NCI-H1436 treated with DMSO at 0.1 percent for 48 hours (cell line): ENCODE measurements at places on chromosomes 6 and 20.

DNA sequence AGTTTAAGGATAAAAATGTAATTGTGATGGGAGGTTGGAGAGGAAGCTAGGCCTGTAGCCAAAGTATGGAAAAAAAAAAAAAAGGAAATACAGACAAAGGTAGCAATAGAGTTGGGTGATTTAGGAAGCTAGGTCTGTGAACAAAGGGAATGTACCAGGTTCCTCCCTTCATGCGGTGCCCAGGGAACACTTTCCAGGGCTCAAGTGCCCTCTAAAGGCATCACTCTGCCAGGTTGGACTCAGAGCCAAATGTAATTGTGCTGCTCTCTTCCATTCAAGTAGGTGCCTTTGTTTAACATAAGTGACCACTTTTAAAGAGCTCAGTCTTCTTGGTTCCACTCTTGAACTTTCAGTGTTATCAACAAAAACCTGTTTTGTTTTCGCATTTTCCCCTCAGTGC is 159.7 kb upstream of the AHI1 start:
- DNase-seq, result peak; percentile 46

GRCh38 chr6:56403745-56404144 is 156.4 kb upstream of the COL21A1 start:
- DNase-seq, result no peak

GRCh38 chr6:157519255-157520116 is 138.5 kb downstream of the ZDHHC14 start:
- DNase-seq, result no peak

GRCh38 chr6:113447088-113447831 is 409.9 kb upstream of the MARCKS start:
- DNase-seq, result no peak

DNA sequence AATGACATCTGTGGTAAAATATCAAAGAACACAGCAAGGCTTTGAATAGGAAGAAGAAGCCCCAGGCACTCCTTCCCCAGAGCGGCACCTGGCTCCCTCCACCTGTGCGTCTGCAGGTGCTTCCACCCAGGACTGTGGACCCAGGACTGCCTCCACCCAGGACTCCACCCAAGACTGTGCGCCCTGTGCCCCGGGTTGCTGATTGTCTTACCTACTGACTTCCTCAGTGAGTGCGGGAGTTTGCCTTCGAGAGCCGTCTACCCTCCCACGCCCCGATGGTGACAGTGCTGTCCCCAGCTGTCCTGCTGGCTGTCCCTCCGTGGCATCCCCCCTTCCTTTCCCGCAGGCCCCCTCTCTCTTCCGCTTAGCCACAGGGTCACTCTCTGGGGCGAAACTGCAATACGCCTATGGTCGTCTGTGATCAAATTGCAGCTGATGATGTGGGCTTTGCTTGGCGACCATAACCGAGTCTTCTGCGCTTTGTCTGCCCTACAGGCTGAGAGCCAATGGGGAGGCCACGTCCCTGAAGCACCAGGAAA is 52.1 kb downstream of the IRF4 start:
- DNase-seq, result no peak

- DNase-seq, result no peak
These were observed 23.9 kb upstream of the CD164 start for GRCh38 chr6:109406196-109406595.

DNA sequence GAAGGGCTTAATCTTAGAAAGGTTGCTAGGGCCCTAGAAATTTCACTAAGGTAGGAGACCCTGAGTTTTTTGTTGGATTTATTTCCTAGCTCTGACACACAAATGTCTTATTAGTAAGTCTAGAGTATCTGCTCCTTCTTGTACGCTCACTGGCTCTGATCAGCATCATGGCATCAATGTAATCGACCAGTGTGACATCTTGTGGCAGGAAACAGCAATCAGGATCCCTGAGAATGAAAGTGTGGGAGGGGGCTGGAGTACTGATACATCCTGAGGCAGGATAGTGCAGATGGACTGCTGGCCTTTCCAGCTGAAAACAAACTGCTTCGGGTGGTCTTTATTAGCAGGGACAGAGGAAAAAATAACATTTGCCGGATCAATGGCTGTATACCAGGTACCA is 10.0 kb upstream of the CST7 start:
- no peak for DNase-seq

- DNase-seq, result no peak
These were observed 8.2 kb upstream of the KCNB1 start for GRCh38 chr20:49490689-49491088.

DNA sequence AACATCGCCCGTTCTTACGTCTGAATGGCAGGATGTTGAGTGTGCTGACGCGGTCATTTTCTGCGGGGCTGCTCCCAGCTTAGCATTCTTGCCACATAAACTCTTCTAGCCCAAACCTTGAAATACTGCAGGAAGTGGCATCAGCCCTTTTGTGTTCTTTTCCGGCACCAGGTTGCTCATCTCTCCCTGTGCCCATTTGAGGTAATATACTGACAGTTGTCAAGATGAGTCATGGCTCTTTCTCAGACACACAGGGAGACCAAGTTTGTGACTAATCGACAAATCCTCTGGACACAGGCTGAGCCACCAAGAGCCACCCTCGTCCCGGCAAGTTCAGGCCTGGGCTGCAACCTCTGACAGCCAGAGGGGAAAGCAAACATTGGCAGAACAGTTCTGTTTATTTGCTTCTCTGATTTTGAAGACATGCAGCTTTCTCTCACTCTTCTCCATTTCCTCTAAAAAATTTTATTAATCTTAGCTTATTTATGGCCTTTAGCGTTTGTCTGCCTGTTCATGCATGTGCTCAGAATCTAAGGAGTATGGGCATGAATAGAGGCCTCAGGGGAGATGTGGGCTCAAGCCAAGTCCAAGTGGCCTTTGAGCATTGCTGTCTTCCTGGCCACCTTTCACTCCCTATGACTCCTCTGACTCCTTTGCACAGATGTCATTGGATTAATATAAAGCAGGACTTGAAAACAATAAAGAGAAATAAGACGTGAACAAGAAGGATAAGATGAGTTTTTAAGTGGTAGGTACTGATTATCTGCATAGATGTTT is 328.2 kb upstream of the JAG1 start:
- no peak for DNase-seq

DNA sequence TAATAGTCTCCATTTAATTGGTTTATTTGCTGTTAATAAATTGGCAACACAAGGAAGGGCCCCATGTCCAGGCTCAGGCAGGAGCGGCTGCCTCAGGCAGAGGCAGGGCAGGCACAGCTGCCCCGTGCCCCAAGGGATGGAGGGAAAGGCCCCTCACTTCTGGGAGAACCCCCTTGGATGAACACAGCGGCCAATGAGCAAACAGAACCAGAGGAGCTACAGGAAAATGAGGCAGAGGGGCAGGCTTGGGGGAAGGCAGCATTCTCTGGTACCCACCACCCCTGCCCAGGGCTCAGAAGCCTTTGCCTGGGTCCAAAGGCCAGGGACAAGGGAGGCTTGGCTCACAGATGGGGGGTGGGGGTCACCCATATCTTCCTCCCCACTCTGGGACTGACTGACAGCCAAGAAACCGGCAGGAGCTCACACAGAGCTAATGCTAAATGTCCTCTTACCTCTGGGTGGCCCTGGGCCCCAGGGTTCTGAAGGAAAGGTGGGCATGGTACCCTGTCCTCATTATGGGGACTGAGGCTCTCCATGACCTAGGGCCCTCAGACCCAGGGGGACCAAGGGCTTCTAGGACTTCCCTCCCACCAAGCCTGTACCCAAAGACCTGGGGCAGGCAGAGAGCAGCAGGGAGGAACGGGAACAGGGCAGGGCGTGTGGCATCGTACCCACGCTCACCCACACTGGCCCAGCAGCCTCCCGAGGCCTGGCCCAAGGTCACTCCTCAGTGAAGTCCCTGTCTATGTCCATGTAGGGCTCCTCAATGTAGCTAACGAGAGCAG is 47.0 kb downstream of the MYH7B start:
- DNase-seq, result no peak

- DNase-seq, result no peak
These were observed 105.4 kb downstream of the PERP start for GRCh38 chr6:138001750-138002349.

DNA sequence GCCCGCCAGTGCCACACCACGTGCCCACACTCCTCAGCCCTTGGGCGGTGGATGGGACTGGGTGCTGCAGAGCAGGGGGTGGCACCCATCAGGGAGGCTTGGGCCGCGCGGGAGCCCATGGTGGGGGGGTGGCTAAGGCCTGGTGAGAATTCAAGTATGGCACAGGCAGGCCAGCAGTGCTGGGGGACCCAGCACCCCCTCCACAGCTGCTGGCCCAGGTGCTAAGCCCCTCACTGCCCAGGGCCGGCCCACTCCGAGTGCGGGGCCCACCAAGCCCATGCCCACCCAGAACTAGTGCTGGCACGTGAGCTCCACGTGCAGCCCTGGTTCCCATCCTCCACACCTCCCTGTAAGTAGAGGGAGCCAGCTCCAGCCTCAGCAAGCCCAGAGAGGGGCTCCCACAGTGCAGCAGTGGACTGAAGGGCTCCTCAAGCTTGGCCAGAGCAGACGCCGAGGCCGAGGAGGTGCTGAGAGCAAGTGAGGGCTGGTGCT is 1091.1 kb upstream of the GJE1 start:
- DNase-seq, result no peak

DNA sequence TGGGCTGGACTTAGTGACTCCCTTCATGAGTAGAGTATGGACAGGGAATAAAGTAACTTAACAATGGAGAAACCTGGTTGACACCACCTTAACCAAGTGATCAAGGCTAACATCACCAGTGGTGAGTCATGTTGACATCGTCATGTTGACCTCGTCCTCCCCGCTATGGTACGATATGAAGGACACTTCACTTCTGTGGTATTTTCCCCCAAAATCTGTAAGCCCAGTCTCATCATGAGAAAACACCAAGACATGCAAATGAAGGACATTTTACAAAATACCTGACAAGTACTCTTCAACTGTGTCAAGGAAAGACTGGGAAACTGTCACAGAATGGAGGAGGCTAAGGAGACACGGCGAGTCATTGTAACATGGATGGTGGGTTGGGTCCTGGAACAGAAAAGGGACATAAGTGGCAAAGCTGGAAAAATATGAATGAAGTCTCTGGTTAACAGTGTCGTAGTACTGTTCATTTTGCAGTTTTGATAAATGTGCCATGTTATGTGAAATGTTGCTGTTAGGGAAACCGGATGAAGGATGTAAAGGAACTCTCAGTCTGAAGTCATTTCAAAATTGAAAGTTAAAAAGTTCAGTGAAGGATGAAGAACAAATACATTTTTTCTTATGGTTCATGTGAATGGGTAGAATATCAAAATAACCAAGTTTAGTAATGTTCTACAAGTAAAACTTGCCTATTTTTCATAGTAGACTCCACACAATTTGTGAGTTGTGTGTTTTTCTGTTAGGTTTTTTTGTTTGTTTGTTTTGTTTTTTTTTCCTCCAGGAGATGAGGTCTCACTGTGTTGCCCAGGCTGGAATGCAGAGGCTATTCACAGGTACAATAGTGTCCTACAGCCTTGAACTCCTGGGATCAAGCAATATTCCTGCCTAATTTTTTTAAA is 247.5 kb downstream of the TMEM242 start:
- DNase-seq, result no peak

GRCh38 chr6:108927927-108928326 is 79.7 kb downstream of the ARMC2 start:
- DNase-seq, result no peak

DNA sequence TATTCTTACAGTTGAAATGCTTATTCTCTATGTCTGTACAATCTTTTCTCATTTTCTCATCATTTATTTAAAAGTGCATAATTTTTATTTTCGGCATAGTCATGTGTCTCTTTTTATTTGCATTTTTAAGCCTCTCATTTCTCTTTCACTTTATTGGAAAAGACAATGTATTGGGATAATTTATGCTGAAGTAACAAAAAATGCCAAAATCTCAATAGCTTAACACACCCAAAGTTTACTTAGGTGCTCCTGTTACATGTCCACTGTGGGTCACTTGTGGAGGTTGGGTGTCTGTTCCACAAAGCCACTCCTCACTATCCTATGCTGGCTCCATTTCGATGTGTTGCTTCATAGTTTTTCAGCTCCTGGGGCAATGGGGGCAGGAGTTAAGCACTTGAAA is 638.7 kb downstream of the CD109 start:
- no peak for DNase-seq

DNA sequence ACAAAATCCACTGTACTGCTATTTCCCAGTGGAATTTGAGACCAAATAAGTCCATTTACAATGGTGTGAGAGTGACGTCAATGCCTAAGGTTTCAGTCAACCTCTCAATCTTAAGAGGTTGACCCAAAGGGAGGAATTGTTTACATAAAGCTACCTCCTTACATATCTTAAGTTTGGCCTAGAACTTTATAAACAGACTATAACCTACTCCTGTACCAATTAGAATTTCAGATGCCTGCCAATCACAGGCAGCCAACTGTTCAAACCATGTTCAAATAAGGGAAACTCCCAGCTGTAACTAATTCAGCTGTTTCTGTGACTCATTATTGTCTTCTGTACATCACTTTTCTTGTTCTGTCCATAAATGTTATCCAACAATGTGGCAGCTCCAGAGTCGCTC is 14.5 kb downstream of the LGSN start:
- DNase-seq, result no peak
